Activated gamma-delta T cell treated with anti-CD3 and anti-CD28 coated beads, Interleukin-2, amount 50 U/mL, for 16 hours (primary cell): ENCODE measurements at places on chromosomes 7 and 10.

DNA sequence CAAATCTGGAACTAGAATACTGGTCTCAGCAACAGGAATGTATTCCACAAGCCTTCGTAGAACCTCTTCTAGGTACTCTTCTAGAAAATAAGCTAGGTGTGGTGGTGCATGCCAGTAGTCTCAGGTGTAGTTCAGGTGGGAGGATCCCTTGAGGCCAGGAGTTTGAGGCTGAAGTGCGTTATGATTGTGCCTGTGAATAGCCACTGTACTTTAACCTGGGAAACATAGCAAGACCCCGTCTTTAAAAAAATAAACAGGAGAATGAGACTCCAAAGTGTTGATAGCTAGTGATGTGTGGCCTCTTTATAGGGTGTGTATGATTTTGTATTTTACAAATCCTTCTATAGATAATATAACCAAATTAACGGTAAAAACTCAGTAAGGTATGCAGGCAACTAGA, 1.5 kb upstream of the ZNF775 start:
- no peak for DNase-seq

DNA sequence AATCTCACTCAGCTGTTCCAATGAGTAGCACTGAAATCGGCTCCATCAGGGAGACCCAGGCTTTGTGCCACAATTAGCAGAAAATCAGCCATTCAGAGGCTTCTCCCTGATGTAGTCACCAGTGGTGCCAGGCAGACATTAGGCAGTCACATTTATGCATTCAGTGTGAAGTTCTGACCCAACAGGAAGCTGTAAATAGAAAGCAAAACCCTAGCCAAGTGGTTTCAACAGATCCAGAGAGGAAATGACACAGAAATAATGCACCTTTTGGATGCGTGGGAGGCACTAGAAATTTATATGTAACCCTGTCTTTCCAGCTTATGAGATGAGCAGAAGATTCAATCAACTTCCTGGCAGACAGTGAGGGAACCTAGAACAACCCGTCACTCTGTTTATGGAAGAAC, 186.4 kb downstream of the PDE1C start:
- DNase-seq, result no peak

GRCh38 chr7:23709081-23709750, 803 bp upstream of the STK31 start:
- DNase-seq, result no peak

DNA sequence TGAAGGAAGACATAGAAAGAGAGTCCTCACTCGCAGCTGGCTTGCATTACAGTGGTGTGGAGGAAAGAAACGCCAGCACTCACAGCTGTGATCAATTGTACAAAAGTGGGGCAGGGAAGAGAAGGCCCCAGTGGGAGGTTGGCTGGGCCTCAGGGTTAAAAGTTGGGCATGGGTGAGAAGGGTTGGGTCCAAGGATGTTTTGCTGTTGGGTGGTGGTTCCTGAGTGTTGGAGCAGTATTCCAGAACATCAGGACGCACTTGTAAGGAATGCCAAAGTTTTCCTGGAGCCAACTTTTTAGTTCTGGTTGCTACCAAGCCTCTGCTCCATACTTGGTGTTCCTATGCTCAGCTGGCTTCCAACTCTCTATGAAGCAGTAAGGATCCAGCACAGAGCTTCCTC, 55.4 kb upstream of the MKRN1 start:
- DNase-seq, result no peak

GRCh38 chr10:88115407-88115806, 252.0 kb downstream of the PTEN start:
- DNase-seq, result no peak

GRCh38 chr10:4069491-4069890, 284.5 kb upstream of the KLF6 start:
- no peak for DNase-seq

GRCh38 chr10:113957013-113957412, 86.7 kb upstream of the ADRB1 start:
- DNase-seq, result no peak

DNA sequence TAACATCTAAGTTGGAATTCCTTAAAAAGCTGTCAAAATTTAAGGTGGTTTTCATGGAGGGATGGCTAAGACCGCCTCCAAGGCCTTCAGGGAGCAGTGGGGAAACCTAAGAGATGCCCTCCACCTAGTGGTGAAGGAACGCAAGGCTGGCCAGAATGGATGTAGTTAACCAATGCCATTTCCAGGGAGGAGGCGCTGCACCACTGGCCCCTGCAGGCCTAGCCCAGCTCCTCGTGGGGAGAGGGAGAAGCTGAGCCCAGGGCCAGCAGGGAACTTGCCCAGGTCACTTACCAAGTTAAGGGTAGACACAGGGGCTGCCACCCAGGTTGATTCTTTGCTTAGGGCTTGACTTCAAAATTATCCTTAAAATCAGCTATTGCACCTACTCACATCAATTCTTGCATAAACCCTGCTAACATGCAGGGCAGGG, 32.0 kb downstream of the FIGNL1 start:
- DNase-seq, result peak; percentile 51
